ENCODE measurements at places on chromosomes 5 and 9.

- DNase-seq: no peak
Observed at GRCh38 chr5:55636683-55637082, 75.4 kb downstream of the SLC38A9 start.

- no peak for DNase-seq
Observed at GRCh38 chr9:101585740-101586139, 9.0 kb downstream of the PPP3R2 start.

DNA sequence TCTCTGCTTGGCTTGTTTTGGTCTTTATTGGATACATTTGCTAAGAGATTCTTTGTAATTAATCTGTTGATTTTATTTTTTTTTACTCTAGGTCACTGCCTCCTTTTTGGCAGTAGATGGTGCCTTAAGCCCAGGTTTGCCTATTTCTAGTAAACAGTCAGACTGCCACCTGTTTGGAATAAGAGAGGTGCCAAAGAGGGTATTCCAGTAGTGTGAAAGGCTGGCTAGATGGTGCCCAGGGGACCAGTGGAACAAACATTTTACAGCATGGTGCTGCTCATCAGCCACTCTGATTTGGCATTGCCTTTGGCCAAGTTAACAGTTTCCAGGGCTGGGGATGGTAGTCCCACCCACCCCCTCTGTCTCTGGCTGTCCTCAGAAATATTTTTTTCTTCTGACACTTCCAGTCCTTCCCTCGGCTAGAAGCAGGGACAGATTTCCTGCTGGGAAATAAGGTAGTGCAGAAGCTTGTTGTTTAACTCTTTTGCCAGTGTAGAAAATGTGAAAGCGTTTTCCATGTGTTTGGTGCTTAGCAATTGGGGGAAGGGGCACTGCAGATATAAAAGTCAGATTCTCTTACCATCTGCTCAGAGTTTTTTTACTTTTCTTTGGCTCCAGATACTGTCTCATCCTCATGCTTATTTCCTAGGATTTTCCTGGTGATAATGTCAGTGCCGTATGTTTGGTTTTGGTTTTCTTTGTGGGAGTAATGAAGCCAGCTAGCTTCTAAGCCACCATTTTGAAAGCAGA lies 36.6 kb upstream of the FBXL7 start:
- DNase-seq: no peak

GRCh38 chr9:108085294-108085693 lies 595.7 kb upstream of the KLF4 start:
- DNase-seq: no peak

DNA sequence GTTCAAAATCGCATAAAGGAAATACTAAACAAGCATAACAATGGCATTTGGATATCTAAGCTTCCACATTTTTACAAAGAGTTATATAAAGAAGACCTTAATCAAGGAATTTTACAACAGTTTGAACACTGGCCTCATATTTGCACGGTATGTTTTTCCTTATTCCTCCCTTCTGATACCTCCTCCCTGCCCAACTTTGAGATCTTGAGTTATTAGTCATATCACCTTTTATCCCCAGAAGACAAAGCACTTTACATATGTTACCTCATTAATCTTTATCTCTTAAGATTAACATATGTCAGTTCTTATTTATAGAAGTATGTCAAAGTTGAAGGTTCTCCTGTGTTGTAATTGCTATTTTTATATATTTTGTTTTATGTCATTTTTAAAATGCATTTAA lies 29.8 kb downstream of the TDRD7 start:
- DNase-seq: no peak

DNA sequence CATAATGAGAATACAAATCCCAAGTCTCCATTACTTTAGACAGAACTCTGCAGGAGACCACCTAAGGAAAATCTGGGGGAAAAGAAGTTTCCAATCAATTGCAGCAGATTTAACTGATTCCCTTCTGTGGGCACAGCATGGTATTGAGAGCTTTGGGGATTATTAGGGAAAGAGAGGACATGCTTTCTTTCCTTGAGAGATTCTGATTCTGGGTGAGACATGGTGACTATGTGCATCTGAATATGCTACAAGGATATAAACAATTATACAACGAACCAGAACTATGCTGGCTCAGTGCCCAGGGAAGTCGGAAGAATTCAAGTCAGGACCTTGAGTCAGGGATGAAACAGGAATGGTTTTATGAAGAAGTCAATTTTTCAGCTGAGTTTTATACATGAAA lies 183.7 kb downstream of the PDE4D start:
- no peak for DNase-seq

GRCh38 chr9:137057545-137057944 lies 3.7 kb upstream of the ENTPD2 start:
- no peak for DNase-seq

DNA sequence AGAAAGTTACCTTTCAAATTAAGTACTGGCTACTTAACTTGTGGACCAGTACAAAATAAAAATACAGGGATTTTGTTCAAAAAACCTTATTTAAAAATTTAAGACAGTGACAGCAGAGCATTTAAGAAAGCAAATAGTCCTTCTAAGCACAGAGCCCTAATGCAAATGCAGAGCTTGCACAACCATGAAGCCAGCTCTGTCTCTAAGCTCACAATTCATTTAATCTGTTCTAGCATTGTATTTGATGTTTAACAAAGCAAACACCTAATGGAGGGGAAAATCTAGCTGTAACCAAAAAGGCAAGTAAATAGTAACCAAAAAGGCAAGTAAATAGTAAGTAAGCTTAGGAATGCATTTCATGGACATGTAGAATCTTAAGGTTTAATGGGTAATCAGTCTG lies 138.7 kb upstream of the GHR start:
- no peak for DNase-seq

- DNase-seq: no peak
Observed at GRCh38 chr9:112969730-112970129, 42.3 kb downstream of the ZNF883 start.

GRCh38 chr9:92611621-92612285 lies 58.2 kb downstream of the IPPK start:
- no peak for DNase-seq

DNA sequence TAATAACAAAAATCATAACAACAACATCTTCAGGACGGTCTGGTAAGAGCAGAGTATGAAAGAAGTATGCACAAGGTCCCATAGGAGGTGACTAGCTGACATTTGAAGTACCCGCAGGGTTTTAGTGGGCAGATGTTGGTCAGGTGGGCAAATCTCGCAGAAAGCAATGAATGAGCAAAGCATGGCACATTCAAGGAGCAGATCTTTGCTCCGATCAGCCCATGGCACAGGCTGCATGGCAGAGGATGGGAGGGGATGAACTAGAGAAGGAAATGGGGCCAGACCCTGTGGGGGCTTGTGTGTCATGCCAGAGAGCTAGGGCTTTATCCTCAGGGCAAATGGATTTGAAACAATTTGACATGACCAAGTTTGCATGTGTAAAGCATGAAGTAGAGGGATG lies 90.0 kb downstream of the SEMA6A start:
- DNase-seq: no peak

DNA sequence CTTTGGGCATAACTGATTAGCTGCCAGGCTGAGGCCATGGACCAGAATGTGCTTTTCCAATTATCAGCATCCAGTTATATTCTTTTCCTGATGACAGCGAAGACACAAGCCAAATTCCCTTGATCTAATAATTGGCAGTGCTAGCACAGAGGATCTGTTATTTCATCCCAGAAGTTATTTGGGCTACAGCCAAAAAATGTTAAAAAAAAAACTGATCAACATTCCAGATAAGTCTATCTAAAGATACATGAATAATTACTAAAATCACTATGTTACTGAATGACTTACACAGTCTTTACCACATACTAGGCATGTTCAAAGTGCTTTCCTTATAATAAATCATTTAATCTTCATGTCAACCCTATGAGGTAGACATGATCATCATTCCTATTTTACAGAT lies 13.5 kb upstream of the PDZD2 start:
- DNase-seq: no peak

DNA sequence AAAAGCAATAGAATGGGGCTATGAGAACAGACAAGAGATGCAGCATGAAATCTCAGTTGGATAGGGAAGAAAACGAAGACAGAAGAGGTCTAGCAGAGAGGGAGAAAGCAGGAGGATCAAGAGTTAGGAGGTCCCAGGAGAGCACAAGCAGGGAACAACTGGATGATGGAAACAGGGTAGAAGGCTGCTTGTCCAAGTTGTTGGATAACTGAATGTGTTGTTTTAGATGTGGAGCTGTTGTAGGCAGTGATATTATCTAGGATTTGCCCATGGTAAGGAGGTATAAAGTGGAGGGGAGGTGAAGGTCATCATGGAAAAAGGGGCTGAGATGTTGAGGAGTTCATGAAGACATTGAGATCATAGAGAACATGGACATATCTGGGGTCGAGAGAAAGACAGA lies 12.4 kb upstream of the RHOBTB3 start:
- DNase-seq: no peak

GRCh38 chr9:123642291-123643278 lies 286.6 kb downstream of the CRB2 start:
- no peak for DNase-seq

DNA sequence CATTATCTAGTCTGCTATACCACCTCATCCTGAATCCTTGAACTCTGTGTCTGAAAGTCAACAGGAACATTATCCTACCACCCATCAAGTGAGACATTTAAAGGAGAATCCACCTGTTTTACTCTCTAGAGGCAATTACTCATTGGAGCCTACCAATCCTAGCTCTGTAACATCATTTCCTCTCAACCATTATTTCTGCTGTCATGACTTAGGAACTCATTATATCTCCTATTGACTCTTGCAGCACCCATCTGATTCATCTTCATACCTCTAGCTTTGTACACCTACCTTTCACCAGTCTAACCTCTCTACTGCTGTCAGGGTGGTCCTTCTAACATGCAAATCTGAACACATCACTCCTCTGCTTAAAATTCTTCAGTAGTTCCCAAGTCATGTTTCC lies 481.5 kb downstream of the NFIB start:
- no peak for DNase-seq

DNA sequence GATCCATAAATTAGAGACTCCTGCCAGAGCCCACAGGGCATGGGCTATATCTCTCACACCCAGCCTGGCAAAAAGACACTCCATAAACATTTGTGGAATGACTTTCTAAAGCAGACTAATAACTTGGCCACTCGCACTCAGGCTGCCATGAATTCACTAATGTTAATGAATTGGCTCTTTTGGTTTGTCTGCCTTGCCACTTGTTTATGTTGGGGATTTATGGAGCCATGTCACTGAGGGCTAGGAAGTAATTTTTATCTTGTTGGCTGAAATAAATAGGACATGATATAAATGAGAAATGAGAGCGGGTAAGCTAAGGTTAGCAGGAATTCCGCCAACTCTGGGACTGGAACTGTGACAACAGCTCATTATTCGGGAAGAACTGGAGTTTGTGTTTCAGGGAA lies 55.2 kb downstream of the DROSHA start:
- DNase-seq: no peak

Measured in CD4-positive, alpha-beta T cell treated with Interleukin-6 for 4 hours (primary cell).